ENCODE measurements at places on chromosomes 5 and 9. TPM values are rescaled to one million over a fixed set of nuclear protein-coding genes. Genes with fewer than 3 reads are reported as not detected.

GRCh38 chr5:178420354-178420781 lies 169.8 kb downstream of the COL23A1 start:
- DNase-seq = no peak

DNA sequence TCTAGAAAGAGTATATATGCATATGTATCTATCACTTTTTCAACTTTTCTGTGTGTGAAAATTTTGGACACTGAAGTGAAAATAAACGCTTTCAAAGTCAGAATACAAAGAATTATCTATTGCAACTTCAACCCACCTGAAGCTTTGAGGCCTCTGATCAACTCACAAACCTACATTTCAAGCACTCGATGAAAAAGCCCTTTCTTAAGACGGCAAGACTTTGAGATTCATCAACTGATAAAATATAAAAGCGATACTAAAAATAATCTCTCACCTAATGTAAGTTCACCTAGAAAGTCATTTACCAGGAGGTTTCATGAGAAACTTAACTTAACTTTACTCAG lies 1.2 kb downstream of the GOLPH3 start:
- DNase-seq = no peak

DNA sequence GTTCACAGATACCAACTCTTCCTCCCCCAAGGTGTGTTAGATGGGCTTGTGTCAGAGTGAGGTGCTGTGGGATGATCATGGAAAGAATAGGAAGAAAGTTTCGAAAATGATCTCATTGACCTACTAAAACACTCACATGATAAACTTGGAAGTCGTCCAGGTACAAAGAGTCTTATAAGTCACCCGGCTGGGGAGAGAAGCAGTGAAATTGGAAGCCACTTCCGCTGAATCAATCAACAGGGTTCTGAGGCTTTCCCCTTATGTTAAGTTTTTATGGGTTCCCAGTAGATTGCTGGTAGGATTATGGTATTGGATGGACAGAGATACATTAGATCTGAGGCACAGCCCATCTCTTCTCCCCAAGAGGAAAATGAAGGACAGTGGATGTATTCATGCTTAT lies 218.8 kb upstream of the MSX2 start:
- DNase-seq = no peak

DNA sequence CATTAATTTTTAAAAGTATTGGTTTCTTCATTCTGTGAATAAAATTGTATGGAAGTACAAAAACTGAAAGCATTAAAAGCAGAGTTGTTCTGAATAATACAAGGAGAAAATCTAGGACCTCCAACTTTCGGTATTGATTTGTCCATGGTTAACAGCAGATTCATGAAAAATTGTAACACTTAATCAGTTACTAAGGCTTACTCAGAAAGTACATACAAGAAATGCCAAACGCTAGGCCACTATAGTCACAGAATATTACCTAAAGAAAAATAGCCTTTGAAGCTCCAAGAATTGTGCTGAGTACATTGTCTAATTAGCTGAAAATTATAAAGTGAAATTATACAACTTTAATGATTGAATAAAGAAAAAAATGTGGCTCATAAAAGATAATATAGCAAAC lies 271.7 kb downstream of the PTPRD start:
- DNase-seq = no peak

DNA sequence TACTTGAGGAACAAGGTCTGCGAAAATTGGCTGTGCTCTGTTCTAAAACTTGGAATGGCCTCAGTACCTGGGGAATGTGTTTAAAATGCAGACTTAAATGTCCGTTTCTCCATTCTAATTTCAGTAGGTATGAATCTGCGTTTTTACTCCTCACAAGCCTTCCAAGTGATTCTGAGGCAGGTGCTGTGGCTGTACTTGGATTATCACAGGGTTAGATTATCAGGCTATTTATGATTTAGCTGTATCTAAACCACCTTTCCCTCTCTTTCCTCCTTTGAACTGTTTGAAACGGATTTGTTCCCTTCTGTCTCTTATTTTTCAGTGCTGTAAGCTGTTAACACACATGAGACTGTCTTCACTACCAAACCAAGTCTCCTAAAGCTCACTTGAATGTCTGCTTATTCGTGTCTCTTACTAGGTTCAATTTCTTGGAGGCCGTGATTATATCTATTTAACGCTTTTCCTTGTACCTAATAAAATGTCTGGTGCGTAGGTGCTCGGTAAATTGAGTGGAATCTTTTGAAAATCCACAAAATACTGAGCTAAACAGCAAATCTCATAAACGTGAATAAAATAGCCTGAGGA lies 714 bp upstream of the CETN3 start:
- no peak for DNase-seq

DNA sequence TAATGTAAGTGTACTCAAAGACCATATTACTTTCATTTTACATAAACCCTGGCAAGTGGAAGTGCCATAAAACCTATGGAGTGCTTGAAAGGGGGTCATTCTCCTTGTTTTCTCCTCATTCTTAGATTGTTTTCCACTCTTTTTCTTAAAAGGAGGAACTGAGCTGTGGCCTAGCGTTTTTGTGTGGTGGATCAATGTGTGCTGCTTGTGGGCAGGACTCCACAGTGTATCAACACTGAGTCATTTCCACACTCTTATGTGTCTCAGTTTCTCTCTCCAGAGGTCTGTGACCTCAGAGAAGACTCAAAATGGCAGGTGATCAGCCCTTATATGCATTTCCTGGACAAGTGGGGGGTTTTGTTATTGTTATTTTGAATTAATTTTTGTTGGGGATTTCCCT lies 516.1 kb upstream of the CDH10 start:
- DNase-seq = no peak

DNA sequence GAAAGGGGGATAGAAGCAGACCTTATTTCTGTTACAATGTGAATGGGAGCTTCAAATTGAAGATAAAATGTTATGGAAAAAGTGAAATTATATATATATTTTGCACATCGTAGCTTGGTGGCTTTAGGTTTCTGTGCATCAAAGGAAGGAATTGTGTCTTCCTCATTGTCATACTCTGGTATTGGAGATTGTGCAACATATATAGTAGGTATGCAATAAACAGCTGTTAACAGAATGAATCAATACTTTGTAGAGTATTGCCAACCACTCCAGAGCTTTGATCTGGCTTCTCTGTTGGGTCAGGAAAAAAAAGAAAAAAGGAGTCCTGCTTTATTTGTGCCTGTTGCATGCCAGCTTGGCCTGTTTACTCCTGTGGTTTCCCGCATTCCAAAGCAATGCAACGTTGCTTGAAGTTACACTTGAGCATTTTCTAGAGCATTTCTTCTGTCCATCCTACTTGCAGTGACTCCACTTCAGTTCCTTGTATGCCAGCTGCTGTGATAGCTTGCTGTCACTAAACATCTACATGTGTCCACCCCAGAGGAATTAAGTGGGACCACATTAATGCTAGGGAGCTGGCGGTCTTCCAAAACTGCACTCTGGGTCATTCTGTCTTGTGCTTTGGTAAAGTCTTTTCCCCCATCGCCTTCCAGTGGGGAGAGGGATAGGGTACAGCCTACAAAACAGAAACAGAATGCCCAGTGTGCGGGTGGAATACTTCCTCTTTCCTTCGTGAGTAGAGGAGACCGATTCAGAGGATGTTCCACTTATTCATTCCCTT lies 62.0 kb upstream of the MEF2C start:
- DNase-seq = no peak

- no peak for DNase-seq
These were observed 241.0 kb upstream of the NFIL3 start for GRCh38 chr9:91664663-91665062.

- no peak for DNase-seq
These were observed 80.1 kb upstream of the LPAR1 start for GRCh38 chr9:111118256-111118948.

GRCh38 chr9:127634698-127635097 lies 22.6 kb downstream of the STXBP1 start:
- no peak for DNase-seq

GRCh38 chr9:72292256-72292682 lies 72.7 kb downstream of the ZFAND5 start:
- DNase-seq = no peak

DNA sequence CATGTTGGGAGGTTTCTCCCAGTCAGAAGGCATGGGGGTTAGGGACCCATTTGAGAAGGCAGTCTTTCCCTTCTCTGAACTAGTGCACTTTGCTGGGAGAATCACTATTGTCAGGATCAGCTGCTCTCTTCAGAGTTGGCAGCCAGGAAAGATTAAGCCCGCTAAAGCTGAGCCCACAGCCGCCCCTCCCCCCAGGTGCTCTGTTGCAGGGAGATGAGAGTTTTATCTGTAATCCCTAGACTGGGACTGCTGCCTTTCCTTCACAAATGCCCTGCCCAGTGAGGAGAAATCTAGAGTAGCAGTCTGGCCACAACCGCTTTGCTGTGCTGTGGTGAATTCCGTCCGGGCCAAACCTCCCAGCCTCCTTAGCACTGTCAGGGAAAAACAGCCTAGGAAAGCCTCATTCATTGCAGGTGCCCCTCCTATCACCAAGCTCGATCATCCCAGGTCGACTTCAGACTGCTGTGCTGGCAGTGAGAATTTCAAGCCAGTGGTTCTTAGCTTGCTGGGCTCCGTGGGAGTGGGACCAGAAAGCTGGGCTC lies 69.8 kb downstream of the CNTLN start:
- DNase-seq = no peak

- no peak for DNase-seq
These were observed 27.0 kb downstream of the IL9 start for GRCh38 chr5:135868681-135869080.

GRCh38 chr9:122355336-122355875 lies 15.4 kb upstream of the PTGS1 start:
- DNase-seq = no peak

DNA sequence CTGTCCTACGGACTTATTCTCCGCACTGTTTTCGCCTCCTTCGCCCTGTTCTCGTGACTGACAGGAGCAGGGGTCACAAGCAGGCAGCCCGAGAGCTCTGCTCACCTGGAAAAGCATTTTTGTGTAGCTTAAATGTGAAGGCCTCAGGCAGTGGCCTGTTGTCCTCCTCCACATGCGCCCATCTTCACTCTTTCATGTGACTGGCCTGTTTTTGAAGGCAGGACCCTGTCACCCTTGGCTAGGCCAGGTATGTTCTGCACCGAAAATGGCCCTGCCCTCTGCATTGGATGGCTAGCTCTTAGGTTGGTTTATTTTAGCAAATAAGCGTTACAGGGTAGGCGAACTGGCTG lies 614 bp upstream of the CPLANE1 start:
- no peak for DNase-seq

DNA sequence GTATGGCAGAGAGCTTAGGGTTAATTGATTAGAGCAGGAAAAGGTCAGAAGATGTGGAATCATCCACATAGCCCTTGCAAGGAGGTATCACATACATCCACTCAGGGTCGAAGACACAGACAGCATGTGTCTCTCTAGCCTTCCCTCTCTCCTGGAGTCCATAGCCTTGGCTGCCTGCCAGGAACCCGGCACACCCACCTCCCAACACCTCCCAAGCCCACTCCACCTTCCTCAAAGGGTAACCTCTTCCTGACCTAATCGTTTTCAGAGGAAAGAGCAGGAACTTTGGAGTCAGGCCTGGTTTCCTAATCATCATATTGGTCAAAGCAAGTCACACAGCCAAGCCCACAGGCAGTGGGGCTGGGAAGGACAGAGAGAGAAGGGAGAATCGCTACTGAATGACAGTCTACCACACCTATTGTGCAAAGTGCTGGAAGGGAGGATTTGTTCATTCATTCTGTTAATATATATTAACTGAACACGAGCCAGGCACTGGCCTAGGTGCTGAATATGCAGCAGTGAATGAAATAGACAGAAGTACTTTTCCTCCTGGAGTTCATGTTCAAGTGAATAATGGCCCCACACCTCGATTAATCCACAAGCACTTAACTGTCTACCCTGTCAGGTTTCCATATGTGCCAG lies 107.8 kb downstream of the KCNIP1 start:
- no peak for DNase-seq

The DCAF10 gene
- 20.4 TPM for total RNA-seq

The OR1J2 gene
- not detected for total RNA-seq
